Stimulated activated CD4-positive, alpha-beta T cell treated with anti-CD3 and anti-CD28 coated beads, Interleukin-2, amount 100 ng/mL, for 48 hours (primary cell): ENCODE measurements at places on chromosomes 2 and 18.

GRCh38 chr2:164542581-164543021 is 78.7 kb downstream of the GRB14 start:
- no peak for DNase-seq

- no peak for DNase-seq
Measured at GRCh38 chr2:105761931-105762515, 17.3 kb downstream of the NCK2 start.

GRCh38 chr18:62938006-62938405 is 222.7 kb downstream of the PHLPP1 start:
- DNase-seq, result no peak

DNA sequence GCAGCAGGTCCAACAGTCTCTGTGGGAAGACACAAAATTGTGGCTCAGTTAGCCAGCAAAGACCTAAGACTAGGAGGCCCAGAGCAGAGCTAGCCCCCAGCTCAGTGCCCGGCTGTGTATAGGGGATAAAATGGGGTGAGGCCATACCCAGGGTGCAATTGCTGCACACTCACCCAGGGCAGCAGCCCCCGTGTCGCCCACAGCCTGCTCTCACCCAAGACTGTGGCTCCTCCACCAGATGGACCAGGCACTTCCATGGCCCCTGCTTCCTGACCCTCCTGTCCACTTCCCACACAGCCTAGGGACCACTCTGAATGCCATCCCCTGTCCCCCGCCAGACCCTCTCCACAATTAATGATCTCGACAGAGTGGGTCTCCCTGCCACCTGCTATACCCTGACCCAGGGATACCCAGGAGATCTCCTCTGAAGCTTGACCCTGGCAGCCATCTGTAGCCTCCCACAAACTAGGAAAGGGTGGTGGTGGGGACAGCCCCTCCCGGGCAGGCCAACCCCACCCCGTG is 85.7 kb downstream of the HS1BP3 start:
- DNase-seq, result no peak

DNA sequence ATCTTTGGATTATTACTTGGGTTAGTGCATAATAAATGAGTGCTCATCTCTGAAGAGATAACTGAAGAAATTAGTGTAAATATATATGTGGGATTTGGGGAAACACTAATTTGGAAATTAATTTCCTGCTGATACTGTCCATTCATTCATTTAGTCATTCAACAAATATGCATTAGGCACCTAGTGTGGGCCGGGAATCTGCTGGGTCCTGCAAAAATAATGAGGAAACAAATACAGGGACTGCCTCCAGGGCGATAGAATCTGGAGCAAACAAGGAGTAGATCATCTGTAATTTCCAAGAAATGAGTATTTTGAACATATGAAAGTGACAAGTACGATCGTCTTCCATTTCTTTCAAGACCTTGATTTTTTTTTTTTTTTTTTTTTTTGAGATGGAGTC is 203.7 kb upstream of the LYPD1 start:
- no peak for DNase-seq

- DNase-seq, result no peak
Measured at GRCh38 chr2:191311627-191312026, 66.4 kb downstream of the MYO1B start.

GRCh38 chr2:108594132-108594981 is 60.1 kb downstream of the LIMS1 start:
- DNase-seq, result no peak

DNA sequence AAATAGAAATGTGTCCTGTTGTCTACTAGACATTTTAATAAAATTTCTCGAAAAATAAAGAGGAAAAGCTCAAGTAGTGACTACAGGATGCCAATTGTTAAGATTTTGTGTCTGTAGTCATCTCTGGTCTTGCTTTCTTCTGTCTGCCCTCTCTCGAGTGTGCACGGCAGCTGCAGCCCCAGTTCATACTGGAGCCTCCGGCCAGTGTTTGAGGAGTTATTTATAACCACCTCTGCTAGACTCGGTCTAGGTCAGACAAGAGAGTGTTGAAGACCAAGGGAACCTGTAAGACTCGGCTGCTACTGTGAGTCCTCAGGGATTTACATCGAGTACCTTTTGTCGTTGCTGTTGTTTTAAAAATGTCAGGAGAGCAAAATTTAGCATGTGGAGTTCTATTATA is 810.1 kb upstream of the POU3F3 start:
- no peak for DNase-seq

DNA sequence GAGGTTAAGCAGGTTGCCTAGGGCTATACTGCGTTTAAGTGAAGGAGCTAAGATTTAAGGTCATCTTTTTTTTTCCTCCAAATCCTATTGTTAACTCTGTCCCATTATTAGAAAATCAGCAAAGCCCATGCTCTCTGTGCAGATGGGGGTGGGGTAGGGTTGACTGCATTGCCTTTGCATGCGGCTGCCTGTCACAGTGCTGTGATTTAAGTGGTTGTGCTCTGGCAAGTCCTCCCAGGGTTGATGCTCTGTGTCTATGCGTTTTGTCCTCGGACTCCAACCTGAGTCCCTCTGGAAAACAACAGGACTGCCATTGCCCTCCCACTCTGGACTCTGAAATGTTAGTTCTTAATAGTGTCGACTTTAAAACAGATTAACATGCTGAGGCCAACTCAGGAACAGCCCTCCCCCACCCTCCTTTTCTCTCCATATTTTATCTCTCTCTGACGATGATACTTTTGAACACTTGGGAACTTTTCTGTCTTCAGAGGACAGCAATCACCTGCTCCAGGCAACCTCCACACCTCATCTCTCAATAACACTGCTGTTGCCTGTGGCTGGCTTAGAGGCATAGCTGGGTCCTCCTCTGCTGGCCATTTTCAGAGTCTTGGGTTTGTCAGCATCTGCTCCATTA is 5.8 kb downstream of the FHOD3 start:
- no peak for DNase-seq

DNA sequence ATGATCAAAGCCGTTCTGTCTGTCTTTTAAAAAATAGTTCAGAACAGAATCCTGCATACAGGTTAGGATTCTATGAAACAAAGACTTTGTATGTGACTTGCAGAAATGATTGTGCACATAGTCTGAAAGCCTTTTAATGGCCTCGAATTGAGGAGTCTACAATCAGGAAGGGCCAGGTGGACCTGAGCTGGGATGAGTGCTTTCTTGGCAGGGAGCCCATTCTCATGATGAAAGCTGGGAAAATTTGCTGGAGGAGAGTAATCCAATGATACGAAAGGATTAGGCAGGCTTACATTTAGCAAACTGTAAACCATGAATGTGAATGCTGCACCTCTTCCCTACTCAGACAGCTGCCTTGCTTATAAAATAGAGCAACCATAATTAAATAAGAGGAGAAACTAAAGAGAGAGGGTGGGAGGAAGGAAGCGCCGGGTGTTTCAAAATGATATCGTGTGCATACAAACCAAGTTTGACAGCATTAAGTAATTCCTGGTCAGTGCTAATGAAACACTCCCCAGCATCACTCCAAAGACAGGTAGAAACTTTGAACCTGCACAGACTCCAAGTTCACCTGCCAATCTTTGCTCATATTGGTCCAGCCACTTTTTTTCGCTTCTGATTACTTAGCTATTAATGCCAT is 23.7 kb upstream of the CXCR4 start:
- no peak for DNase-seq

GRCh38 chr2:145273840-145274239 is 753.9 kb upstream of the ZEB2 start:
- DNase-seq, result no peak

DNA sequence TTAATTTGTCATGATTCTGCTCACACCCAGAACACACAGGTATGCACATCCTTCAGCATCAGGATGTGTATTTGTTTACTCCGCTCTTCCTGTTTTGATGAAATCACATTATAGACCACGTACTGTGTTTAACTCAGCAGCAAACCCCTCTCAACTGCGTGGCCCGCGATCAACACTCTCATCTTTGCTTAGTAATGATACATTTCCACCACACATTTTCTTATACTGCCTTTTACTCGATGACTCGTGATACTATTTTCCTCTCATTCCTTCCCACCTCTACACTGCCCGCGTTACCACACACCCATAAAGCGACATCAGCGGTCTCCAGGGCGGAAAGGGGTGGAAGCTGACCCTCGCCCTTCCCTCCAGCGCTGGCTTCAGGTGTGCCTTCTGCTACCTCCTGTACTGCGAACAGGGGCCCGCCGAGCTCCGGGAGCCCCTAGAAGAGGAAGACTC is 1.3 kb downstream of the NETO1 start:
- DNase-seq, result no peak

DNA sequence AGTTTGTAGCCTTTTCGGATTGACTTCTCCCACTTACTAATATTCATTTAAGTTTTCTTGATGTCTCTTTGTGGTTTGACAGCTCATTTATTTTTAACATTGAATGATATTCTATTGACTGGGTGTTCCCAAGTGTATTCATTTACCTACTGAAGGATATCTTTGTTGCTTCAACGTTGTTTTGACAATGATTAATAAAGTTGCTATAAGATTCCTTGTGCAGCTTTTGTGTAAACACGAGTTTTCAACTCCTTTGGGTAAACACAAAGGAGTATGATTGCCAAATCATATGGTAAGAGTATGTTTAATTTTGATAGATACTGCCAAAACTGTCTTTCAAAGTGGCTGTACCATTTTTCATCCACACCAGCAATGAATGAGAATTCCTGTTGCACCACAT is 1200.9 kb downstream of the DSC3 start:
- no peak for DNase-seq

DNA sequence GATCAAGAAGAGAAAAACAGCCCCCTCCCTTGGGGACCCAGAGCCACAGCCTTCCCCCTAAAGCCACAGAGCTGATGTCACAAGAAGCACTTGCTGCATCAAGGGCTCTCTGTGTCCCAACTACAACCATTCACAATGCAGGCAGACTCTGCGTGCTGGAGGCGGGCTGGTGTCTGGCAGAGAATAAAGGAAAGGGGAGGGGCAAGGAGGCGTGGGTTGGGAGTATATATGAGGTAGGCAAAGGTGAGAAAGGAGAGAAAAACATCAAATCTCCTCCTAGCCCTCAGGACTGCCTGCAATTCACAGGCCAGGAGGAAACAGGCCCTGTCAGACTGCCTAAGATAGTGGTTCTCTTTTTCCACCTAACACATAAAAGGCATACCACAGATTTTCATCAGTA is 48.8 kb upstream of the IHH start:
- peak; percentile 25 for DNase-seq

GRCh38 chr2:2171624-2172023 is 159.5 kb downstream of the MYT1L start:
- DNase-seq, result no peak

DNA sequence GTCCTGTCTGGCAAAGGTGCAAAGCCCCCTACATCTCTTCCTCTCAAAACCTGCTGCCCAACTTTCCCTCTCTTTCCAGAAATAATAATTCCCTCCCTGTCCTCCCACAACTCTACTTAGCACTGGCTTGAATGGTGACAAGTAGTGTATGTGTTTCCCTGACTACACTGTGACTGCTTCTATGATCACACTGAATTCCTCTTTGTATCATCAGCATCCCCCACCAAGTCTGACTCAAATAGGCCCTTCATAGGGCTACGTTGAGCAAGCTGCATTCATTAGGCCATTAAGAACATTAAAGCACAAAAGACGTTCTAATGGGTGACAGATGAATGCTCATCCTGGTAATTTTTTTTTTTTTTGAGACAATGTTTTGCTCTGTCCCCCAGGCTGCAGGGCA is 13.7 kb upstream of the ST3GAL5 start:
- DNase-seq, result no peak

DNA sequence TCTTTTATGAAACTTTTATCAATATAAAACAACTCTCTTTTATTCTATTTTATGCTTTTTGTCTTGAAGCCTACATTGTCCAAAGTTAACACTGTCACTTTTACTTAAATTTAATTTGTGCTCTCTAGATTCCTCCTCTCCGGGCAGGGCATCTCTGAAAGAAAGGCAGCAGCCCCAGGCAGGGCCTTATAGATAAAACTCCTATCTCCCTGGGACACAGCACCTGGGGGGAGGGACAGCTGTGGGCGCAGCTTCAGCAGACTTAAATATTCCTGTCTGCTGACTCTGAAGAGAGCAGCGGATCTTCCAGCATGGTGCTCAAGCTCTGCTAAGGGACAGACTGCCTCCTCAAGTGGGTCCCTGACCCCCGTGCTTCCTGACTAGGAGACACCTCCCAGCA is 447.7 kb upstream of the FANCL start:
- DNase-seq, result no peak

GRCh38 chr18:77705301-77705700 is 455.7 kb downstream of the GALR1 start:
- no peak for DNase-seq

- no peak for DNase-seq
Measured at GRCh38 chr18:22466608-22467395, 49.1 kb upstream of the CTAGE1 start.

- DNase-seq, result no peak
Measured at GRCh38 chr18:69789794-69790193, 157.9 kb downstream of the CD226 start.

- DNase-seq, result no peak
Measured at GRCh38 chr2:57693177-57693576, 353.4 kb upstream of the VRK2 start.

- no peak for DNase-seq
Measured at GRCh38 chr18:44719519-44720060, 38.9 kb downstream of the SETBP1 start.

DNA sequence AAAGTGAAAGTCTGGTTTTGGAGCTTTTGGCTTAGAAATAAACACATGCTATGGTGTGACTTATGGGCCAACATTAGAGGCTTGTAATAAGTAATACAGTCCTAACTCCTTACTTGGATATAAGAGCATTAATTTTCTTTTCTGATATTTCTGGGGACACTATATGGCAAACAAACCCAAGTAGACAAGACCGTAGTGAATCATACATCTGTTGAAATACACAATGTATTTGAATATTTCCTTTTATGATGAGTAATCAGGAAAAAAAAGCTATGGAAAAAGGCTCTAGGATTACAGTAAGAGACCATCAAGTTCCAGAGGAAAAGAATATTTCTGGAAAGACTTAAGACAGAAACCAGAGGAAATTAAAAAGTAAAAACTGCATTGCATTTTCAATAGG is 146.0 kb upstream of the CYP26B1 start:
- DNase-seq, result no peak

- DNase-seq, result no peak
Measured at GRCh38 chr2:230097841-230098240, 29.1 kb upstream of the SLC16A14 start.

DNA sequence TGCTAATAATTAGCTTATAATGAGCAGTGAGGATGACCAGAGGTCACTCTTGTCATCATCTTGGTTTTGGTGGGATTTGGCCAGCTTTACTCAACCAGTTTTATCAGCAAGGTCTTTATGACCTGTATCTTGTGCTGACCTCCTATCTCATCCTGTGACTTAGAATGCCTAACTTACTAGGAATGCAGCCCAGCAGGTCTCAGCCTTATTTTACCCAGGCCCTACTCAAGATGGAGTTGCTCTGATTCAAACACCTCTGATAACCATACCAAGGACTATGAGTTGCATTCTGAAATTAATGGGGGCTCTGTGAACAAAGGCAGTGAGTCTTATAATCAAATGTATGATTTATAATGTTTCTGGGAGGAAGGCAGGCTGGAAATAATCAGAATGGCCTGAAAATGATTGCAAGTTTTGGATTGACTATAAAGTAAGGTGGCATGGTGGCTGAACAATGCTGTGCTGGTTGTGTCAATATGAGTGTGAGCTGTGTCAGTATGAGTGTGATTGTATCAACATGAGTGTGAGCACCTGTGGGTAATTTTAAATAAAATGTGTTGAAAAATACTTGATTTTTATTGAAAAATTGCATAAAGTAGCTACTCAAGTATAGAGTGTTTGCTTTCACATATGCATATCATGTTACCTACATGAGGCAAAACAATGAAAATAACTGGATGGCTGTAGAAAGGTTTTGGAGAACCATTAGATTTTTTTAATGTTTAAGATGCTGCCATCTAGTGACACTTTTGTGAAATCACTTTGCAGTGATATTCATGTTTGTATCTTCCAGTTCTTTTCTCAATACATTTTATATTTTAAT is 103.0 kb downstream of the KYNU start:
- no peak for DNase-seq
